ENCODE measurements at places on chromosomes 1 and 21.

DNA sequence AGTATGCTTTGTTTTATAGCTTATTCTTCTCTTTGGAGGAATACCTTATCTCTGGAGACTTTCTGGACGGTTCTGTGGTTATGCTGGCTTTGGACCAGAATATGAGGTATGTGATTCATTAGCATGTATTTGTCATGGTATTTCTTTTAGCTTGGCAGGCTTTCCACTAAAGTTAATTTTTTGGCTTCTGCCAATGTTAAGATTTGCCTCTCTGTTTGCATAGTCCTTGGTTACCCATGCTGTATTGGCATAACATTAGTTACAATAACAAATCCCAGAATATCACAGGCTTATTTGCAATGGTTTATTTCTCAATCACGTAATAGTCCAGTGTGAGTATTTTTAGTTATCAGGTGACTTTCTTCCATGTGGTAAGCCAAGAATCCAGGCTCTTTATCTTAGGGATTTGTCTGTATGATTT lies 9.7 kb downstream of the ZMPSTE24 start:
- DNase-seq = no peak

- no peak for DNase-seq
These were observed 5.4 kb upstream of the ZNF691 start for GRCh38 chr1:42841010-42841409.

- no peak for DNase-seq
These were observed 45.3 kb downstream of the NR5A2 start for GRCh38 chr1:200072636-200073285.

DNA sequence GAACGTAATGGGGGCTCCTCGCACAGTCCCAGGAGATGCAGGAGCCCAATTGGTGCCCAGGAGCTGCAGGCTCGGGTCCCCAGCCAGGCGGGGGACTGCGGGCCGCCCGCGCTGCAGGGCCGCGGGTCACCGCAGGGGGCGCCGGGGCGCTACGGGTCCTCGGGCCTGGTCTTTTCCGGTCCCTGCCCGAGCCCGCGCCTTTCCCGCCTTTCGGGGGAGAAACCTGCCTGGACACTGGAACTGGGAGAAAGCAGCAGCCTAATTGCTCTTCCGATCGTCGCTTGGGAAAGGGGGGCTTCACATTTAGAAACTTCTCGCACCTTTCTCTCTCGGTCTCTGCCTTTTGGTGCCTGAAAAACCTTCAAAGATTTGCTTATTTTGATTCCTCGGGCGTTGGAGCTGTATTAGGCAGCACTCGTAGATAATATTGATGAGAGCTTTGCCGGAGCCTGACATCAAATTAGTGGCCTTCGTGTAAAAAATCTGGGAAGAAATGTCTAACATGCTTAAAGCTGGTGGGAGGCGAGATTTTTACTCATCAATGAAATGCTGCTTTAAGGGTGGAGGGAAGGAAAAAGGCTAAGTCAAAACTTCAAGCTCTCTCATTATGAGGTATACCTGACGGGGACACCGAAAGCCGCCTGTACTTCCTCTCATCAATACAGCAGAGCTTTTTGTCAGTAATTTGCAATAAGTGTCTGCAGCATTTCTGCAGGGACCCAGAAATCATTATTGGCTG lies 12.6 kb upstream of the BARHL2 start:
- DNase-seq = no peak

DNA sequence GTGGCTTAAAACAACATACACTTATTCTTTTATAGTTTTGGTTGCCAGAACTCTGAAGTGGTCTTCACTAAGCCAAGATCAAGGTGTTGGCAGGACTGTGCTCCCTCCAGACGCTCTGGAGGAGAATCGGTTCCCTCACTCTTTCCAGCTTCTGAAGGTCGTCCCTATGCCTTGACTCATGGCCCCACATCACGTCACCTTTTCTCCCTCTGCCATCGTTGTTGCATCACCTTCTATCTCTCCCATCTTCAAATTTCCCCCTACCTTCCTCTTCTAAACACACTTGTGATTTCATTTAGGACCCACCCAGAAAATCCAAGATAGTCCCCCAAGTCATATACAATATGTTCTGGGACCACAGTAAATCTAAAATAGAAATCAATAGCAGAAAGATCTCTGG lies 12.4 kb downstream of the HHIPL2 start:
- DNase-seq = no peak

- DNase-seq = no peak
These were observed 181.4 kb upstream of the KIAA0040 start for GRCh38 chr1:175373786-175374623.

- peak; percentile 77 for DNase-seq
These were observed 3.0 kb downstream of the AURKAIP1 start for GRCh38 chr1:1371746-1372711.

GRCh38 chr1:41695118-41695745 lies 210.7 kb upstream of the EDN2 start:
- no peak for DNase-seq

- no peak for DNase-seq
These were observed 1882.4 kb downstream of the NCAM2 start for GRCh38 chr21:22880573-22880972.

DNA sequence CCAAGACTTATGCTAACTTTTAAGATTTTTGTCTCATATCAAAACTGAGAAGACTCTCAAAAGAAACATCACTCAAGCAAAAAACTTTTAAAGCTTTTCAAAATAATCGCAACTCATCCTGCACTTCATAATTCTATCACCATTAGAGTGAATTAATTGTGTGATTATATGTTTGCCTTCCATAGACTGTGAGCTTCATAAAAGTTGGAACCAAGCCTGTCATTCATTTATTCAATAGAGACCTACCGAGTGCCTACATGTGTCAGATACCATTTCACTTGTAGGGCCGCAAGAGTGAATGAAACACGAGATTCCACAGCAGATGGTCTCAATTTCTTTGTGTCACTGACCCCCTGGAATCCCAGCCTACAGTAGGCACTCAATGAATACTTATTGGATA lies 106.4 kb downstream of the RHOU start:
- DNase-seq = no peak

GRCh38 chr1:246748867-246749266 lies 24.7 kb downstream of the SCCPDH start:
- DNase-seq = no peak

DNA sequence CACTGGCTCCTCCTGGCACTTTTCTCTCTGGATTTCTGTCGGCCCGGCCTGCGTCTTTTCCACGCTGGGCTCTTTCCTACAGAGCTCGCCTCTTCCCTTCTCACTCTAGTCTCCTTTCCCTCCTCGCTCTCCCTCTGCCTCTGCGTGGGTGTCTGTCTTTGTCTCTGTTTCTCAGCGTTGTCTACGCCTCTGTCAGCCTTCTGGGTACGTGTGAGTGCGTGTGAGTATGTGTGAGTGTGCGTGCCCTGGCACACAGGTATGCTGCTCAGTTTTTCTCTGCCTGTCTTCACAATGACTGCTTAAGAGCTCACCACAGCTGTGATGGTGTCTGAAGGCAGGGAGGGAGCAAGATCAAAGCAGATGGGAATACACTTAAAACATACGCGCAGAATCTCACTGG lies 77.7 kb downstream of the KIRREL1 start:
- DNase-seq = no peak
